ENCODE measurements at places on chromosomes 13 and 19.
A peak's percentile ranks its signal among the peaks of the same experiment; 100 is the strongest.

DNA sequence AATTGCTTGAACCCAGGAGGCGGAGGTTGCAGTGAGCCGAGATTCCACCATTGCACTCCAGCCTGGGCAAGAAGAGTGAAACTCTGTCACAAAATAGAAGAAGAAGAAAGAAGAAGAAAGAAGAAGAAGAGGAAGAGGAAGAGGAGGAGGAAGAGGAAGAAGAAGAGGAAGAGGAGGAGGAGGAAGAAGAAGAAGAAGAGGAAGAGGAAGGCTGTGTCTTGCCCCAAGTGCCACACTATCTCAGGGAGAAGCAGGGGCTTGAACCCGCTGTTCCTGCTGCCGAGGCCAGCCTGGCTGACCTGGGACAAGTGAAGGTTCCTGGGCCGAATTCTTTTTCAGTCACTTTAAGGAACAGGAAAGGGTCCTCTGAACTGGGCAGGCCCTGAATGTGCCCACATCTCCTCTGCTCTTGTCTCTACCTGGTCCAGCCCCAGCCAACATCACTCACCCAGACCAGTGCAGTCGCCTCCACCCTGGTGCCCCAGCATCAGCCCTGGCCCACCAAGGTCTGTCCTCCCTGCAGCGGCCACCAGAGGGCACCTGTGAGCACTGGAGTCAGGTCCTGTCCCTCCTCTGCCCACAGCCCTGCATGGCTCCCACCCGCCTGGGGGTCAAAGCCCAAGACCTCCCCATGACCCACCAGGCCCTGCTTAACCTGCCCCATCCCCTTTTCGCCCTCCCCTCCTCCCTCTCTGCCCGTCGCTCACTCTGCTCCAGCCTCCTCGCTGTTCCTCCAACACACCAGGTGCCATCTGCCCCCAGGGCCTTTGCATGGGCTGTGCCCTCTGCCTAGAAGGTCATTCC, 20.0 kb downstream of the TICAM1 start:
- DNase-seq: peak; percentile 87

DNA sequence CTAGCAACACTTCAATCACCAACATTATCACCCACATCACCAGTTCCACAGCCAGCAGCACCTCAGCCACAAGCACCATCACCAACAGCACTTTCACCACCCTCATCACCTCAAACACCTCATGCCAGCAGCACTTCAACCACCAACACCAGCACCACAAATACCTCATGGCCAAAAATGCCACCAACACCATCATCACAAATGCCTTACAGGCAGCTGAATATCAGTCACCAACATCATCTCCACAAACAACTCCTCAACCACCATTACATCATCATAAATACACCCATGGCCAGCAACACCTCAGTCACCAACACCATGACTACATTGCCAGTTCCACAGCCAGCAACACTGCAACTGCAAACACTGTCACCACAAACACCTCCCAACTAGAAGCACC, 10.4 kb downstream of the FCER2 start:
- no peak for DNase-seq

GRCh38 chr13:73273745-73274144, 214.9 kb downstream of the KLF5 start:
- no peak for DNase-seq

- DNase-seq: no peak
These were observed 18.8 kb upstream of the GAS6 start for GRCh38 chr13:113882716-113883115.

DNA sequence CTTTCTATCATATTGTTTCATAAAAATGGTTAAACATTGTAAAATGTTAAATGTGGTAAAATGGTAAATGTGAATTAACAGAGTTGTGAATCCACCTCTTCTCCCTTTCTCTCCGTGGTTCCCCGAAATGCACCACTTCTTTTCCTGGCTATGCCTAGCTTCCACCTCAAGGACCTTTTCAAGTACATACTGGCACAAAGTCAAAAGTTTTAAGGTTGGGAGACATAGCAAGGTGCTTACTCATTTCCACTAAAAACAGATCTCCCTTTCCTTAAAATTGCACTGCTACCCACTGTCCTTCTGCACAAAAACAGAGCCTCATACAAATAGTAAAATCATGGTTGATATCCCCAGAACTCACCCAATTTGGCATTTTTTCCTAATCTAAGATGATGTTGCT, 558.2 kb downstream of the SLITRK6 start:
- no peak for DNase-seq
